ENCODE measurements at places on chromosomes 5 and 9.

GRCh38 chr5:123485275-123485674, 26.7 kb upstream of the CSNK1G3 start:
- DNase-seq = no peak

DNA sequence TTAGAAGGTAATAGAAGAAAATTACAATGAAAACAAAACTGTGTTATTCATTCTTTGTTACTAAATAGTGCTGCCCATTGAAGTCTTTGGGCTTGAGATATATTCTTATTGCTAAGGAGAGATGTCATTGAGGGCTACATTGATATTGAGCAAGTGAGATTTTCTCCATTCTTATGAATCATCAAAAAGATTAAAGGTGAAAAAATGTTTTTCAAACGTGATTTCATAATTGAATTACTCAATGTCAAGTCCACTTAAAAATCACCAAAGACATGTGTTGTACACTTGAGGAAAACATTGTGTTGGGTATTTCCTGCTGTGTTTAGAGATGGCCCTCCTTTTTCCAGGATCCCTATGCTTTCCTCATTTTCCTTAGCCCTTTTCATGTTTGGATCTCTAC, 448.1 kb downstream of the NFIB start:
- DNase-seq = no peak

DNA sequence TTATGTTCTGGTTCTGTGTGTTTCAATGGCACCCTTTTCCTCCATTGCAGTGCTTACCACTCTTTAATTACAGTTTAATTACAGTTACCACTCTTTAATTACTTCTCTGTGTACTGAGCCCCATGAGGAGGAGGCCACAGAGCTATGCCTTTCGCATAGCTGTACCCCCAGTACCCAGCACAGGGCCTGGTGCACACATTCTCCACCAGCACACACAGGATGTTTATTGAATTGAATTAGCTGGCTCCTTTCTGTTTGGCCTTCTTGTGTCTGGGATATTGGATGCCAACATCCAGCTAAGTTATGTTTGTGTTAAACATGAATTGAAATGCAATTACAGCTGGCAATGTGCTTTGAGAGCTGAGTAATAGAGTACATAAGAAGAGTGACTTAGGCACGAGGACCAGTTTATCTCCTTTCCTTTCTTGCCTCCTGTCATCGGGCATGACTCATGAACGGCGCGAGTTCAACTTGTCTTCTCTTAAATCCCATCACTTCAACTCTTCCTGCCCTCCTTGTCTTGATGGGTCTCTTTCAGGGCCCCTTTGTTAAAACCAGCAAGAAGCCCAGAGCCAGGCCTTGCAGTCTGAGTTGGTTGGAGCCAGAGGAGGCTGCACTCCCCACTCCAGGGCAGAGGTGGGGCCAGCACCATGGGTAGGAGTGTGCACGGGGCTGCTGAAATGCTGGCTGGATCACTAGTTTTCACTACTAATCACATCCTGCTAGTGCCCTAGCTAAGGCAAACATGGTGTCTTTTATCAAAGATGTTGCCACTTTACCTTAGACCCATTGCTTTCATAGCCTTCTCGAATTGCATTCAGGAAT, 37.4 kb downstream of the MVB12B start:
- no peak for DNase-seq

DNA sequence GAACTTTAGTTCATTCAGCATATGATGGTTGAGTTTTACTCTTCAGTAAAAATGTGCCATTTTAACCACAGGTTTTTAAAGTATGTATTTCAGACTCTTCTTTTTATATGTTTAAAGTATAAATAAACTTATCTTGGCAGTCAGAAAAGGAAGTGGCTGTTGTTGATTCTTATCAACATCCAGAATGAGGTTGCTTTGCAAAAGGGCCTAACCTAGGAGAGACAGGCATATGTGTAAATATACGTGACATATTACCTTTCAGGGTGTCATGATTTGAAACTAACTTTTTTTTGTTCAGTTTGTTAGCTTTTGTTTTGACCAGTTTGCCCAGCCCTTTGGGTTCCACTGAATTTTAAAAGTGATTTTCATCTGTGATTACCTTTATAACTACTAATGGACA, 7.4 kb downstream of the SMARCA2 start:
- no peak for DNase-seq

DNA sequence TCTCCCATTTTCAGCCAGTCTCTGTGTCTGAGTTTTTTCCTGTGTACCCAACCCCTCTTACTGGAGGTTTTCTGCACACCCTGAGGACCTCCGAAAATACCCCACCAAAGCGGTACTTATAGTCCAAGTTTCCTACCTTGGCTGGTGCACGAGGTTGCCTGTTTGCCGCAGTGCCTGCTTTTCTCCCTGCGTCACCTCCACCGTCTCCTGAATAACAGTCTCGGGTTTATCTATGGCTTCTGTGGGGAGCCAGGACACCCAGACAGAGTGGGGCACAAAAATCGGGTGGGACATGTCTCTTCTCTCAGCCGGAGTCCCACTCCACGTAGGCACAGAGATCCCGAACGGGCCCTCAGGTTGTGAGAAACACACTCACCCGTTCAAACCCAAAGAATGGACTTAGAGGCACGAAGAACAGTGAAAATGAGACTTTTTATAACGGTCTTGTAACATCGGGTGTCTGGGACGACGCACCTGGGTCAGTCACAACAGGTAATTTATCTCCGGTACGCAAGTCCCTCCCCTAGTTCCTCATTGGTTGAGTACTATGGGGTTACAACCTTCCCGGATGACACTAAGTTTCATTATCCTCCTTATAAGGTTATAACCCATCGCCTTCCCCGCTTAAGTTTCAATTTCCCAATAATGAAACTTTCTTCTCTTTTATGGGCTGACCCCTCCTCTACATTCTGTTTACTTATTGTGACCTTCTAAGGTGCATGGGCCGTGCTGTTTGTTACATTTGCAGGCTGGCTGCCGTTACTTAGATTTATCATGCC, 970.2 kb upstream of the COX7C start:
- DNase-seq = no peak

DNA sequence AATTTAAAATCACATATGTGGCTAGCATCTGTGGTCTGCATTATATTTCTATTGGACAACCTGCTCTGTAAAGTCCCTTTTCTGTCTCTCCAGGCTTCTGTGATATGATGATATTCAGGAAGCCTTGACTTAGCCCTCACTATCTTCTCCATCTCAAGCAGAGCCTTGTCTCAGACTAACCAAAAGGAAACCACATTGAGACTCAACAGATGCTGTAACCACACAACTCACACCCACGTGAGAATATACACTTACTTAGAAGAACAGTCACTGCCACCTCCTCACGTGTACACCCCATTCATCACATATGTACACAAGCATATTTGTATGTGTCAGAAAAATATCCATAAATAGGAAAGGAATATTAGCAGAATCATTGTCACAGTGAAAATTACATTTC, 33.6 kb downstream of the HTR4 start:
- no peak for DNase-seq

GRCh38 chr5:112737070-112737462, 619 bp upstream of the APC start:
- no peak for DNase-seq

GRCh38 chr9:135517407-135517822, 3.8 kb upstream of the LCN1 start:
- DNase-seq = no peak

DNA sequence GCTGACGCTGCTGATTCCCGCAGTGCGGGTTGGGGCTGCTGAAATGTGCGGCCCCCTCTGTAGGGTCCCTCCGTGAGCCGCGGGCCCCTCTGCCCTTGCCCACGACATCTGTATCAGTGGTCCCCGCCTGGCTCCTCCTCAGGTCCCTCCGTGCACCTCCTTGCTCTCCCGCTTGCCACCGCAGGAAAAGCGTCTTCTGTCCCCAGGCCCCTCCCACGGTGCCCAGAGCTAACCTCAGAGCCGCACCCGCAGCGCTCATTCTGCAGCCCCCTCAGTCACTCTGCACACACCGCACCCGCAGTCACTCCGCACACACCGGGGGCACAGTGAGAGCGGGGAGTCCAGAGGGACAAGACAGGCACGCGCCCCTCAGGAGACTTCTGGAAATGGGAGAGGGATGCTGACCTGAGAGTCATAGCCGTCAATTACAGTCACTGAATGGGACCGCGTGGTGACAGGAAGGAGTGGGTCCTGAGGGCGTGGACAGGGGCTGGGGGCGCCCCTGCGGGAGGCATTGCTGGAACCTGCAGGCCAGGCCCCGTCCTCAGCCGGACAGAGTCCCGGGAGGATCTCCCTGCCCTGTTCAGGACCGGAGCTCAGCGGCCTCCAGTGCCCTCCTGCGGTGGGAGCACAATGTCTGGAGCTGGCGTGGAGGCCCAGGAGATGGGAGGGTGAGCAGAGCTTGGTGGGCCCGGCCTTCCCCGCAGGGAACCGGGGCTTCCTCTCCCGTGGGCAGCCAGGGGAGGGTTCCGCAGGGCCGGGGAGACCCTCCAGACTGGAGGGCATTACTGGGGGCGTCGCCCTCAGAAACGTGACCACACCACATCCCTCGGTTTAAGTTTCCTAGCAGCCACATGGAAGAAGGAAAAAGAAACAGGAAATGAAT, 66.1 kb upstream of the CTSL start:
- DNase-seq = no peak

DNA sequence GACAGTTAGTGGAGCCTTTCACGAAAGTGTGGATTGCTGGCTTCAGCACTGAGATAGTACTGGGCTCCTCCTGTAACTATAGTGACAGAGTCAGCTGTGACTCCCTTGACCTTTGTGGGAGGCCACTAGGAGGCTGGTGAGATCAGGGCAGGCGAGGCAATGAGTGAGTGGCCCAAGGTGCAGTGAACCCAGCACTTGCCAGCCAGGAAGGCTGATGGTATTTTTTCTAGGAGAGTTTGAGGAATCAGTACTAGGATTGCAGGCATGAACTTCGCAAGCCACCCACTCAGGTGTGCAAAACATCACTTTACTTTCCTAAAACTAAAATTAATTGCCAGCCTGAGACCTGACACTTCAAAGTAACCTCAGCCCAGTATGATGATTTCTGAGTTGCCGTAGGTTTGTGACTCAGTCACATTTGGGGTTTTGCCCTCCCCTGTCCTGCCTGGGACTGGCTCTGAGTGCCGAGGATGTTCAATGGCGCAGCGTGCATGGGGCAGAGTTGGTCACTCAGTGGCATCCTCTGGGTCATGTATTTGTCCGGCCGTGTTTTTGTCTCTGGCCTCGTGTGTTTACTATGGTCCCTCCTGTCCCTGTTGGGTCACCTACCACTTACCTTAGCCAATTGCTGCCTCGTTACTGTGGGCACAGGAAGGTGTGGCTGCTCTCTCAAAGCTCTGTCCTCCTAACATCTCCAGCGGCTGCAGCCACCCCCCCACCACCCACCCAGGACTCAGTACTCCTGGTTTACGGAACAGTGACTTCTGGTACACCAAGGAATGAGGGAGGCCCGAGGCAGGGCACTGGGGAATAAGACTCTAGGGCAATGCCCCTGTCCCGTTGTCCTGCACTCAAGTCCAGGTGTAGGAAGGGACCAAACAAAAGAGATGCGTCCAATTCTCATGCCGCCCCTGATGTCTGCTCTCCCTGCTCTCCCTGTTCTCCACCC, 67.2 kb downstream of the IL31RA start:
- no peak for DNase-seq

GRCh38 chr5:116508835-116509234, 65.8 kb downstream of the SEMA6A start:
- no peak for DNase-seq

GRCh38 chr5:124136609-124137008, 609.8 kb downstream of the ZNF608 start:
- DNase-seq = no peak

DNA sequence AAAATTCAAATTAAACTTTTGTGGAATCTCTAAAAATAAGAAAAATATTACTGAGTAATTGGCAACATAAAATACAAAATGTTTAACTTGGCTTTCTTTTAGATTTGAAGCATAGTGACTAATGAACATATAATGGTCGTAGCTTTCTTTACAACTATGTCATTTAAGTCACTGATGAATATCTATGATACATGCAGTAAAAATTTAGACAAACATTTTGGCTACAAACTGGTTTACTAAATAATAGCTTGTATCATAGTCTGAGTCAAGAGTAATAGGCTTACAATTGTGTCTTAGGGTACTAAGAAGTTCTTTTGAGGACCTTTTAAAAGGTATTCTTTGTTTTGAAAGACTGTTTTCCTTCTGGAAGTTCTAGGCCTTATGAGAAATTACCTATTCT, 2.0 kb upstream of the APC start:
- DNase-seq = peak; percentile 64

GRCh38 chr5:51582871-51583394, 199.7 kb downstream of the ISL1 start:
- DNase-seq = no peak

- no peak for DNase-seq
Observed at GRCh38 chr5:93587597-93588351, 4.8 kb downstream of the NR2F1 start.

- DNase-seq = no peak
Observed at GRCh38 chr5:6545036-6545693, 87.7 kb downstream of the NSUN2 start.

DNA sequence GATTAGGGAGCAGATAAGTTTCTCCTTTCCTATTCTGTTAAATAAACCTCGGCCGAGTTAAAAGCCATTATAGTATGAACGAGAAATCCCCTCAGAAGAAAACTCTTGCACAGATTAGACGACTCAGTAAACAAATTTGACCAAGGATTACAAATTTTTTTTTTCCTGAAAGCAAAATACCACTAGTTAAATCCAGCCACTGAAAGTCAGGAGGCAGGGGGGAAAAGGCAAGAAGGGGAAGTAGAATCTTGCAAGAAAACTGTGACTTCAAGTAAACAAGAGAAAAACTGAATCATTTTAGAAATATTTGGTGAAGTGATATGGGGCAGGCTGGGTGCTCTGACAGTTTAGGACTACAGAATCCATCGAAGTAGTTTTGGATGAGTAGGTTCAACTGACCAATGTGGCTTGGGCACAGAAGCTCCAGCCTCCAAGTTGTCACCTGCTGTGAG, 251.0 kb downstream of the DENND1A start:
- no peak for DNase-seq

DNA sequence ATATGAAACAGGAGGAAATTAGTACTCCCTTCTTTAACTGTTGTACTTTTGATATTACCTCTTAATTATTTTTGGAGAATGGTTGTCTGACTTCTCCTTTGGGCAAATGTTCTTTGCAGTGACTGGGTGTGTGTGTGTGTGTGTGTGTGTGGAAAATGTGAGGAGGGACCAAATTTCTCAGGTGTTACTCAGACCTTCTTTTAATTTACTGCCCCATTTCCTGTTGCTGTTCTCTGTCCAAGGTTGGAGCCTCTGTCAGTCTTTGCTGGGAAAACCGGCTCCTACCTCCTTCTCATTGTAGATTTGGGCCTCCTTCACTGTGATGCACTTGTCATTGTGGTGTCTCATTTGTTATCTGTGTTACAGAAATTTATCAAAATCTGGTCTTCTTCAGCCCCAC, 68.4 kb downstream of the PBX3 start:
- DNase-seq = peak; percentile 55

- DNase-seq = no peak
Observed at GRCh38 chr5:18745988-18746615, 1111.8 kb downstream of the TAF11L14 start.

DNA sequence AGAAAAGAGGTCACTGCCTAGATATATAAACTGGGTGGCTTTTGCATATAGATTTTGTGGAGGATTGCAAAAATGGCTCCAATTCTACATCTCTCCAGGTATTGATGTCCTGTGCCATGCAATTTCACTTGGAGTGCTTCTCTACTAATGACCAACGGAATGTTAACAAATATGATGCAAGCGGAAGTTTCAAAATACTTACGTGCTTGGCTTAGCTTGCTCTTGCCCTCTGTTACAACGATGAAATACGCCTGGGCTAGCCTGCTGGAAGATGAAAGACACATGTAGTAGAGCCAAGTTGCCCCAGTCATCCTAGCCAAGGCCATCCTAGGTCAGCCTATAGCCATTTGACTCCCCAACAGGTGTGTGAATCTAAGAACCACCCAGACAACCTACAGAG, 3.6 kb upstream of the POC5 start:
- DNase-seq = peak; percentile 7

All from AG10803 (cell line).